GM12865 (cell line): ENCODE measurements at places on chromosomes 12 and 14.

DNA sequence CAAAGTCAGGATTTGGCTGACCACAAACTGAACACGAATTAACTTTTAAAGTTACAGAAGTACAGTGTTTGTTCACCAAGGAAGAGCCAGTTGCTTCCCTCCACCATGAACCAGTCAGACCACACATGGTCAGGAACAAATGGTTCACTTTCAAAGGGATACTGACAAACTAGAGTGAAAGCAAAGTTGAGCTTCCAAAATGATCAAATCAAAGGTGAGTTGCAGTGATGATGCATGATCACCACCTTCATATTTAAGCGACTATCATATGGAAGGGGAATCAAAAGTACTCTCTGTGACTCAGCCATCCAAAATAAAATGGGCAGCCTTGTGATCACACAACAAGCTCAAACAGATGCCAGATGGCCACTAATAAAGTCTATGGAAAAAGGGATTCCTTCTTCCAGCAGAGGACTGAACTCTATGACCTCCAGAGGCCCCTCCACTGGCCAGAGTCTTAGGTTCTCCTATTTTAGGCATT lies 13.1 kb downstream of the NT5DC3 start:
- DNase-seq, result no peak

DNA sequence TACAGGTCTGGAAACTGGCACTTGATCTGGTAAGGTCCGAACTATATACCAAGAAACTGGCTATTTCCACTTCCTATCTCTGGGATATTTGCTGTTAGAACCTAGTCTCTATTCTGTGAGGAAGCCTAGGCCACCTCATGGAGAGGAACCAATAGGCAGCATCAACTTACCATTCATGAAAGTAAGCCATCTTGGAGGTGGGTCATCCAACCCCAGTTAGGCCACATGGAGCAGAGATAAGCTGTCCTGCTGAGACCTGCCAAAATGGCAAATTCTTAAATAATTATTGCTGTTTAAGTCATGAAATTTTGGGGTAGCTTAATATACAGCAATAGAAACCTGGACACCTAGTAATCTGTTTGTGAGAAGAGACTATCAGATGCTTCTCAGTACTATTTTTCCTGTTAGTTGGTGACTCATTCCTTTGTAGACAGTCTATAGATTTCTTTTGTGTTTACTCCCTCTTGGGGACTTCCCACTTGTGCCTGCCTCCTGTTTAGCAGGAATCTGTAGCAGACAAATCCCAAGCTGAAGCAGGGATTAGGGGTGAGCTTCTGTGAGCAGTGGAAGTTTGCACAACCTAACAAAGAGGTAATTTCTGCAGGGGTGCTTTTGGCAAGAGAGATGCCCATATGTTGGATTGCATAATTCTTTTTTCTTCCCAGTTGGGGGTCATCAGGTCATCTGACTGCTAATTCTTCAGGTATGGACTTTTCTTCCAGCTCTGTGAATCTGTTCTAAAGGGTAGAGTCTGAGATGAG lies 136.8 kb downstream of the IGF1 start:
- no peak for DNase-seq

- peak; percentile 45 for DNase-seq
These were observed 86.7 kb downstream of the PTGER2 start for GRCh38 chr14:52400846-52401245.

GRCh38 chr12:27474344-27474743 lies 27.8 kb downstream of the SMCO2 start:
- DNase-seq, result no peak

- no peak for DNase-seq
These were observed 19.1 kb upstream of the ALX1 start for GRCh38 chr12:85260896-85261295.

DNA sequence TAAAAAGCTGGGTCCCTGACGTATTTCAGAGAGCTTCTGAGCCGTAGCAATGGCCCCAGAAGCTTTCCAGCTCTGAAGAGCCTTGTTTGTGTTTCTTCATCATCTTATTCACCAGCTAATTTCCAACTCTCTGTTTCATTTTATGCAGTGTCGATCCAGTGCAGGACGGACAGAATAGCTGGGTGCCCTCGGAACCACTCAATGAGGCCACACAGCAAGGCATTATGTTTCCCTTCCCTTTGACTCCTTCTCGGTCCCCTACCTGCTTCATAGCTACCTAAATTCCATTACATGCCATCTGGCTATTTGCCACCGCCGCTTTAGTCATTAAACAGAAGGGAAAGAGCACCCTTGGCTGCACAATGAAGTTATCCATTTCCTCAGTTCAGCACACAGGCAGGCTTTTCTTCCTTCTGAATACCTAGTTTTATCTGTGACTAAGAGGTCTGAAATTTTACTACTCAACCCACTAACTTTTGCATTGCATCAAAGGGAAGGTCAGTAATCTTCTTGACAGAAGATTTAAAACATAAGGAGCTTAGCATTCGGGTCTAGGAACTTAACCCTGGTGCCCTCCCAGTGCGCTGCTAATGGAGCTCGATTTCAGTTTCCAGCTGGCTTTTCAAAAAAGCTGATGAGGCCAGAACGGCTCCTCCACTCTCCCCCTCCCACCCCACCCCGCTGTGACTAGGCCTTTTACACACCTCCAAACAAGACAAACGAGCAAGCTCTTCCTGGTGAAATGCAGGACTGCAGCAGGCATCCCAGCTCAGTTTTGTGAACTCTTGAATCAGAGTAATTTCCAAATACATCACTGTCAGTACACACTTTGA lies 176.8 kb downstream of the GXYLT1 start:
- DNase-seq, result no peak

DNA sequence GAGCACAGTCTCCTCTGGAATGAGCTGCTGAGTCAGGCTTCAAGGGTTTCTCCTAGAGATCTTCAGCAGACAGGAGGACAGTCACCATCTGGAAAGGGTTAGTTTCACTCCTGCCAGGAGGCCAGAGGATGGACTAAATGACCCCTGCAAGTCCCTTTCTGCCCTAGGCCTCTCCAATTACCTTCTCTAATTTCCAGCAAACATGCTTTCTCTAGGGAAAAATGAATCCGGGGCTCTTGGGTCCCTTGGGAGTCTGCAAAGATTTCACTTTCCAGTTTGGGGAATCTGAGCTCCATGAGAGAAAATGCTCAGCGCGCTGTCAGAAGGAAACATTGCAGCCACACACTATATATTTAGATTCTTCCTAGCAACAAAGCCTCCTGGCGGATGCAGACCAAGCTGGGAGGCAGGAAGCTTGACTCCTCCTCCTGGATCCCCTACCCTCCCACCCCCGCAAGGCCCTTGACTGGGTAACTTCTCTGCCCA lies 184.4 kb upstream of the CCND2 start:
- DNase-seq, result no peak

GRCh38 chr14:68627868-68628604 lies 164.8 kb downstream of the ZFP36L1 start:
- peak; percentile 64 for DNase-seq

GRCh38 chr12:69189378-69189978 lies 49.9 kb upstream of the CPSF6 start:
- DNase-seq, result no peak

DNA sequence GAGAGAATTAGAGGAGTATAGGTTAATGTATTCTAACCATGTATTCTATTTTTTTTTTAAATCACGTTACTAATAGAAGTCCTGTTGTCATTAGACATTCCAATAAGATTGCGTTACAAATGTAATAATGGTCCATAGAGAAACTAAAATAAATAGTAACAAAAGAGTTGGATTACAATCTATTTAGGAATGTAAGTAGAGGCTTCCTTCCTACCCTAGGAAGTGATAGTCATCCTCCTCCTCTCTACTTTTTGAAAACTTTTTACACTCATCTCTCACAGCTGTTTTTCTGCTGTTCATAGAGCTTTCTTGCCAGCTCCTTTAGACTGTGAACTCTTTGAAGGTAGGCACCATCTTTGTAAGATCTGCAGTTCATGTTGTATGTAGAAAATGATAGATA lies 23.6 kb downstream of the TRHDE start:
- DNase-seq, result no peak

- no peak for DNase-seq
These were observed 5.0 kb downstream of the CACNB3 start for GRCh38 chr12:48823281-48823680.

DNA sequence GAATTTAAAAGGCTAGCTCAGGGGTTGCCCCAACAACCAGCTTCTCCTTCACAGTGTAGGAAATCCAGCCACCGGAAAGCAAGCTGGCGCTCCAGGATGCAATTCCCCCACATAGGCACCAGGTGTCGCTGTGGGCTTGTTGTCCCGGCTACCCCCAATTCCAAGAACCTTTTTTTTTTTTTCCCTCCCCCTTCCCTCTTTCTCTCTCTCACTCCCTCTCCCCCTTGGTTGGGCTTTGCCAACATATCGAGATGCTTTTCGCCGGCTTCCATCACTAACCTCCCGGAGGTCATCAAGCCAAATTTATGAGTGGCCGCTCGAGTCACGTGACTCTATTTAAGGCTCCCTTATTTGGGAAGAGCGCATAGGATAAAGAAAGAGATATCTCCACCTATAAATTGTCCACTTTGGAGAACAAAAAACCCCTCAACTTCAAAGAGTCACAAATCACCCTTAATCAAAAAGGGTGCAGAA lies at the start of gene HOXC5:
Gene HOXC5, plus strand, starts transcription at position 424 of the 474 bp plus-strand sequence. CDS start 73 bp downstream, outside the sequence.
- peak; percentile 73 for DNase-seq

GRCh38 chr12:28024231-28024995 lies 51.9 kb upstream of the PTHLH start:
- DNase-seq, result no peak

DNA sequence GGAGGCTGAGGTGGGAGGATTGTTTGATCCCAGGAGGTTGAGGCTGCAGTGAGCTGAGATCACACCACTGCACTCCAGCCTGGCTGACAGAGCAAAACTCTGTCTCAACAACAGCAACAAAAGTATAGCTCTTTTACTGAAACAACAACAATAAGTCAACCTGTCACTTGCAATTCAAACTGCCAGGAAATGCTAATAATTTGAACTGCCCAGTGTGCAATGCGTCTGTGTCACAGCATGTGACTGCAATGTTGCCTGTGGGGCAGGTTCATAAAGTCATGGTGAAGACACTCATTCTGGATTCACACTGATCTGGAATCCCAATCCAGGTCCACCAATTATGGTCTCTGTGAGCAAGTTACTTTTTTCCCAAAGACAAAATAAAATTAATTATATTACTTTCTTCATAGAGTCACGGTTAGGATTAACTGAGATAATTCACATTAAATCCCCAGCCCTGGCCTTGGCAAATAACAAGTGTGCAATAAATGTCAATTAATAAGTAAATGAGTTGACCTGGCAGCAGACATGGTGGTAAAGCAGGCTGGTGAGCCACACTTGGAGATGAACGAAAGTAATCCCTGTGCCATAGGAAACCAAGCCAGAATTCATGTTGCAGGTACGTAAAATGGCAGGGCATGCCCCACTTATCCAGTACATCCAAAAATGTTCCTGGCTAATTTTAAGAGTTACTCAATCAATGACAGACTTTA lies 89.1 kb upstream of the CPSF6 start:
- no peak for DNase-seq

DNA sequence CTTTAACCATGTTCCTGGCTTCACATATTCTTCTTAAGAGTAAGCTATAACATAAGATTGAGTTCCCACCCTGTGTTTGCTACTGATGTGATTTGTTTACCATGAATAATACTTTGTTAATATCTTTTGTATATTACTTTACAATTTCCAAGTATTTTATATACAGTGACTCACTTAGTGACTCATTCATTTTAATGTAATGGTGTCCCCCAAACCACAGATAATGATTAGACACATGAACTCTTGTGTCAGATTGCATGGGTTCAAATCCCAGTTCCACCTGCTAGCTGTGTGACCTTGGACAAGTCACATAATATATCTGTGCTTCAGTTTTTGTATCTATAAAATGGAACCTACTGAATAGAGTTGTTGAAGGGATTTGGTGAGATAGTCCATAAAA lies 76.1 kb downstream of the MYF5 start:
- no peak for DNase-seq

DNA sequence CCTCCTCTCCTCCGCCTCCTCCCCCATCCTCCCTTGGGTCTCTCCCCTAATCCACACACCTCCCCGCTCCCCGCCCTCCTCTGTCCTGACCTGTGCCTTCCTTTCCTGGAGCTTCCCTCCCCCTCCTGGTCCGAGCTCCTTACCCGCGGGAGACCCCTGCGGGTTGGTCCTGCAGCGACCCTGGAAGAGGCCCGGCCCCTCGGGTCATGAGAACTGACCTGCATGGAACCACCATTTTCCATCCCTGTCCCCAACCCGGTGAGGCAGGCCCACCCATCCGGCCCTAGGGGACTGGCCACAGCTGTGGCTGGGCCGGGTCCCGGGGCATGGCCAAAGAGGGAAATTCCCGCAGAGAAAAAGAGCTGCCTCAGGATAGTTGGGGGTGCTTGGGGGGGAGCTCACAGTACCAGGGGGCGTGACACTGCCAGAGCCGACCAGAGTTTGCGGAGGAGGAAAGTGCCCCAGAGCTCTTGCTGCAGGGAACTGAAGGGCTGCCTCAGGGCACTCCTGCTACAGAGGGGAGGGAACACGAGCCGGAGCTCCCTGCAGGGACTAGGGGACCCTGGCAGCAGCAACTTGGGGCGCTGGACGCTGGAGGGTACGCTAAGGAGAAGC lies 613 bp downstream of the ARHGEF40 start:
- DNase-seq, result no peak

GRCh38 chr12:54993181-54993835 lies 8.7 kb upstream of the TESPA1 start:
- peak; percentile 70 for DNase-seq

DNA sequence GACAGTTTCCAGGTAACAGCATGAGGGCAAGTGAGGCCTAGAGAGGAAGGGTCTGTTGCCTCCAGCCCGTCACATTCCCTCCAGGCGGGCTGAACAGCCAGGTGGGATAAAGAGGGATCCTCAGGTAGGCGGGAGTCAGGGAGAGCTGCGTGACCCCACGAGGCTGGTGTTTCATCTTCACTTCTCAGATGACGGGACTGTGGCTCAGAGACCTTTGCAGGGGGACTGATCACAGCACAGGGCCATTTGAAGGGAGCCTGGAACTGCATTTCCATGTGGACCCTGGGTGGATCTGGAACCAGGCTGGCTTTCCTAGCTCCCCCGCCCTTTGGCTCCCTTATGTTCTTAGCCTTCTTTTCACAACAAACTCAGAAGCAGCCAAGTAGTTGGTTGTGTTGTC lies 37.4 kb downstream of the SH2B3 start:
- DNase-seq, result no peak

GRCh38 chr14:61277784-61278183 lies 3.4 kb downstream of the TMEM30B start:
- DNase-seq, result no peak

DNA sequence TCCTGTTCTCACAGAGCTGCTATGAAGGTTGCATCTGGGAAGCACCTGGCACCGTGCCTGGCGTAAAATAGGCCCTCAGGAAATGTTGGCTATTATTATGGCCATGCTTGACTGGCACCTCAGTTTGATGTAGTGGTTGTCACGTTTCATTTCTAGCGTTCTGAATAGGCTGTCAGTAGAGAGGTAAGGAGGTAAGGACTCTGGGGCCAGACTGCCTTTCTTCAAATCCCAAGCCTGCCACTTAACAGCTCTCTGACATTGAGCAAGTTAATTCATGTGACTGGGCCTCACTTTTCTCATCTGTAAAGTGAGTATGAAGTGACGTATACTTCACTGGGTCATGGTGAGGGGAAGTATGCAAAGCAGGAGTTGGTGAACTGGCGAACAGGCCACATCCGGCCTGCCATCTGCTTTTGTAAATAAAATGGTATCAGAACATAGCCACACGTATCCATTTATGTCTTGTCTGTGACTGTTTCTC lies 196.2 kb downstream of the CACNA1C start:
- peak; percentile 93 for DNase-seq
